Glutamatergic neuron (in vitro differentiated cells): ENCODE measurements at places on chromosomes 1 and 21. TPM values are rescaled to one million over a fixed set of nuclear protein-coding genes. Genes with fewer than 3 reads are reported as not detected.

- no peaks in the 10 kb centered on the region for H3K36me3 ChIP-seq
- H3K27ac ChIP-seq, result no peak overlapping the region
- no peaks in the 10 kb centered on the region for H3K27me3 ChIP-seq
- no peak for DNase-seq
- peaks cover 23% of the 10 kb centered on the region for H3K4me1 ChIP-seq
These were observed 122.2 kb upstream of the HOOK1 start for GRCh38 chr1:59692591-59692990.

- H3K36me3 ChIP-seq, result no peaks in the 10 kb centered on the region
- peaks cover 9% of the 10 kb centered on the region for H3K4me1 ChIP-seq
- no peak overlapping the region for H3K27ac ChIP-seq
- no peak overlapping the region for H3K4me3 ChIP-seq
- H3K27me3 ChIP-seq, result peaks cover 20% of the 10 kb centered on the region
These were observed 10.5 kb downstream of the TBX15 start for GRCh38 chr1:118977600-118977999.

DNA sequence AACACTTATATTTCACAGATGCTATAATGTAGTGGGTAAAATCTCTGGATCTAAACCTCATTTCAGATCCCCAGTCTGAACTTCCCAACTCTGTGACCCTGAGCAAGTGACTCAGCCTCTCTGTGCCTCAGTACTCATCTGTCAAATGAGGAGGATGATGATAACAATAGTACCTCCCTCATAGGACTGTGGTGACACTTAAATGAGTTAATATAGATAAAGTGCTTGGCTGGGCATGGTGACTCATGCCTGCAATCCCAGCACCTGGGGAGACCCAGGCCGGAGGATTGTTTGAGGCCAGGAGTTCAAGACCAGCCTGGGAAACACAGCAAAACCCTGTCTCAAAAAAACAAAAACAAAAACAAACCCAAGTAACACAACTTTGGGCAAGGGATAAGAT is 4.7 kb upstream of the ECE1 start:
- peaks cover 4% of the 10 kb centered on the region for H3K27me3 ChIP-seq
- peaks cover 31% of the 10 kb centered on the region for H3K4me1 ChIP-seq
- DNase-seq, result no peak
- no peaks in the 10 kb centered on the region for H3K36me3 ChIP-seq
- H3K27ac ChIP-seq, result peak overlapping the region; percentile 12
- H3K4me3 ChIP-seq, result no peak overlapping the region

Gene ATAD3C
- total RNA-seq, result 10.2 TPM

DNA sequence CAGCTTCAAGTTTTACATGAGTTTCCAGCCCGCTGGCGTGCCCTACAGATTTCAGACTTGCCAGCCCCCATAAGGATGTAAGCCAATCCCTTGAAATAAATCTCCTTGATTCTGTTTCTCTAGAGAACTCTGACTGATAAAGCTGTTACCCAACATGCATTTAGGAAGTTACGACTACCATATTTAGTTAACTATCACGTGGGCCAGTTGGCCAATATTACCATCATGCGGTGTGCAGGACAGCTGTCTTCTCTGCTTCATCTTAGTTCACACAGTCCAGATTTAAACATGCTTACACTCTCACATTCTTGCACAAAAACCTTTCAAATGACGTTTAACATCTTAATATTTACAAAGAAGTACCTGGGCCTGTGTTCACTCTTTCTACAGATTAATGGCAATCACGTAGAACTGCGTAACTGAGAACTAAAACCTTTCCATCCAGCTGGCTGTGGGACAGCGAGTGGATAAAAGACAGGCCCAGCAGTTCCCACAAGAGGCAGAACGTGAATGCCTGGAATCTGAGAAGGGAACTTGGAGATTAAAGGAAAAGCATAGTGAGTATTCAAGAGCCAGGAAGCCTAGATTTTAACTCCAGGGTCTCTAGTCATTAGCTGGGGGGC is 20.8 kb downstream of the FAM177B start:
- no peak for DNase-seq
- no peak overlapping the region for H3K4me3 ChIP-seq
- H3K36me3 ChIP-seq, result no peaks in the 10 kb centered on the region
- no peaks in the 10 kb centered on the region for H3K27me3 ChIP-seq

Gene ZNF648
- total RNA-seq, result not detected
